GM06990 (cell line): ENCODE measurements at places on chromosomes 13 and 19.

DNA sequence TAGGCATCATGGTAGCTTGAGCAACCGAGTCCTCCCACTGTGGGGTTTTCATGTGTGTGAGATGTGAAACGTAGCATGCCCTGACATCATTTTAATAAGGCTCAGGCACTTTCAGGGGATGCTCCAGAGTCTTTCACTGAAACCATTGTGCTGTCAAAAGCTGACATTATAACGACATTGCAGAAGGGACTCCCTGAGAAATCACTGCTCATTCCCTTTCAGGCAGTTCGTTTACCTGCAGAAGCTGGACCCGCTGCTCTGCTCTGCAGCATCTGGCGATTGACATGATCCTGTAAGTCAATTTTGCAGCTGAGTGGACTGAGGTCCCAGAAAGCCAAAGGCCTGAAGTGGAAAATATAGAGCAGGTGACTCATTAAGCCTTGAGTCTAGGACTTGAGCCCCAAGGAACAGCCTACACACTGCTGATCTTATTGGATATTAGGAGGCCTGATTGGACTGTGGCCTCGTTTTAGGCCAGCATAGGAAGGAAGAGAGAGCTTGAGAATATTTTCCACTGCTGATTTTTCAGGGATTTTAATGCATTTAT is 54.0 kb upstream of the CNMD start:
- DNase-seq = no peak

GRCh38 chr19:647566-648284 is 8.0 kb downstream of the FGF22 start:
- peak; percentile 19 for DNase-seq

DNA sequence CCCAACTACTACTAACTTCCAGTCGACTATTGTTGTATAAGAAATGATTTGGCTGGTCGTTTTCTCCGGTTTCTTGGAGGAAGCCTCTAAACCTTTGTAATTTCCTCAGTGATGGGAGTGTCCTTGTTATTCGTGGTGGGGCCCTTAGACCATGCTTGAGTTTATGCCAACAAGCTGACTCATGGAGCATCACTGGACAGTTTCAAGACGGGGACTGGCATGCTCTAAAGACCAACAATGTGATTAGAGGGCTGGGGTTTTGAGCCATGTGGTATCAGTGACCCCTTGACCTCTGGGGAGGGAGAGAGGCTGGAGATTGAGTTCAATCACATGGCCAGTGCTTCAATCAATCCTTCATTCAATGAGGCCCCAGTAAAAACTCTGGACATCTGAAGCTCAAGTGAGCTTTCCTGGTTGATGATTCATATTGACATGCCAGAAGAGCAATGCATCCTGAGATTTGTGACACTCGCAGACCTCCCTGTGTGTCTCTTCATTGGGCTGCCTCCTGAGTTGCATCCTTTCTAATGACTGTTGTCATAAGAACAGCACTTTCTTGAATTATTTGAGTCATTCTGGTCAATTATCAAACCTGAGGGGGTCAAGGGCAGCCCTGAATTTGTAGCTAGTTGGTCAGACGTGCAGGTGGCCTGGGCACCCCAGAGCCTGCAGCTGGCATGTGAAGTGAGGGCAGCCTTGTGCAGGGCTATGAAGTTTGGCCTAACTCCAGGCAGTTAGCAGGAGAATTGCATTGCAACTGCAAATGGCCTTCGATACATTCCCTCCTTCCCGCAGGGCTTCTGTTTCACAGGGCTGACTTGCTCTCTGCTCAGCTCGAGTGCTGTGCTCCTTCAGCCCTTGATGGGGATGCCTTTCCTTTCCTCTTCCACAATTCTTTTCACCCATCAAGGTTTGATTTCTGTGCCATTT is 246.5 kb downstream of the FGF9 start:
- DNase-seq = no peak

DNA sequence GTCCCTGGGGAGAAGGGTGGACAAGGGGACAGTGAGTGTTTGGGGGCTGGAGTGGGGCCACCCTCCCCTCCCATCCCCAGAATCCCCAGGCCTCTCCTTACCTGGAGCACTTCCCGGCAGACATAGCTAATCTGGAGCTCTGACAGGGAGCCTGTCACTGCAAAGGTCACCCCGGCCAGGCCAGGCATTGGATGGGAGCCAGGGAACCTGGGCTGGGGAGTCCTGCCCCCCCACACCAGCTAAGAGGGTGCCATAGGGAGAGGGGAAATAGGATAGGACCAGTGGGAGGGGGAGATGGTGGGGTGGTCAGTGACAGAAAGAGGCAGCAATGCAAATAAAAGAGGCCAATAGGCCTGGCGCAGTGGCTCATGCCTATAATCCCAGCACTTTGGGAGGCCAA is 3.5 kb downstream of the MAP4K1 start:
- no peak for DNase-seq

DNA sequence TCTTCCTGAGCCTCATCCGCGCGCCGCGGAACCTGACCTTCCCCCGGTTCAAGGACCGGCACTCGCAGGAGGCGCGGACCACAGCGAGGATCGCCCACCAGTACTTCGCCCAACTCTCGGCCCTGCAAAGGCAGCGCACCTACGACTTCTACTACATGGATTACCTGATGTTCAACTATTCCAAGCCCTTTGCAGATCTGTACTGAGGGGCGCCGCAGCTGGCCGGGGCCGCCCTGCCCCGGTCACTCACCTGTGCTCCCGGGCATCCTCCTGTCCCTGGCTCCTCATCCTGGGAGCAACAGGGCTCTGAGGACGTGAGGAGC is 23.9 kb upstream of the KCTD15 start:
- DNase-seq = no peak

DNA sequence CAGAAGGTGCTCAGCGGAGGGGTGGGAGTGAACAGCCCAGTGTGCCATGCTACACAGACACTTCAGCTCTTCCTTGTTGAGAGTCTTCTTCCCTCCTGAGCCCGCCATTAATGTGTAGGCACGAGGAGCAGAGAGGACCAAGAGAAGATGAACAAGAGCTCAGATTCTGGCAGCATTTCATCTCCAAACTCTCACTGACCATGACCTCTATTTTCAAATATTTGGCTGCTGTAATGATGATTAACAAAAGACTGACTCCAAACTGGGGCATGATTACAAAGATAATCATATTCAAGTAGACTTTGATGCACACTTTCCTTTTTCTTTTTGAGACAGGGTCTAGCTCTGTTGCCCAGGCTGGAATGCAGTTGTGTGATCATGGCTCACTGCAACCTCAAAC is 236.5 kb downstream of the DCLK1 start:
- DNase-seq = no peak

- DNase-seq = no peak
Measured at GRCh38 chr13:111165241-111166010, 50.3 kb downstream of the ARHGEF7 start.

DNA sequence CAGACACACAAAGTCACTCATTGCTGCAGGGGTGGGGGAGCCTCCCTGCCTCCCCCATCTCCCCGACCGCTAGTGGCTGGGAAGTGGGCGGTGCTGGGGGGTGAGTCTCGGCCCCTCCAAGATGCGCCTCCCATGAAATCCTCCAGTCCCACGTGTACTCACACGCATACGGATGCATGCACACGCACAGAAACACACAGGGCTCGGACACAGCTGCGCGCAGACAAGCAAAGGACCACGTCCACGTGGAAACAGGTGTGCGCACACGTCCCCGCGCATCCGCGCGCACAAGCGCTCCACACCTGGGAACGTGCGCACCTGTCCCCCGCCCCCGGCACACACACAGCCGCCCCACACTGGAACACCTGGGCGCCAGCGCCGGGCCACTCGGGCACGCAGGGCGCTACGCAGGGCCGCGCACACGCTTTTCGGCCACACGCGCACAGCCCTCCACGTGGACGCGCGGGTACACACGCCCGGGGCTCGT is 687 bp downstream of the MATK start:
- DNase-seq = no peak

GRCh38 chr19:39825531-39826076 is 8.4 kb downstream of the DYRK1B start:
- DNase-seq = no peak

DNA sequence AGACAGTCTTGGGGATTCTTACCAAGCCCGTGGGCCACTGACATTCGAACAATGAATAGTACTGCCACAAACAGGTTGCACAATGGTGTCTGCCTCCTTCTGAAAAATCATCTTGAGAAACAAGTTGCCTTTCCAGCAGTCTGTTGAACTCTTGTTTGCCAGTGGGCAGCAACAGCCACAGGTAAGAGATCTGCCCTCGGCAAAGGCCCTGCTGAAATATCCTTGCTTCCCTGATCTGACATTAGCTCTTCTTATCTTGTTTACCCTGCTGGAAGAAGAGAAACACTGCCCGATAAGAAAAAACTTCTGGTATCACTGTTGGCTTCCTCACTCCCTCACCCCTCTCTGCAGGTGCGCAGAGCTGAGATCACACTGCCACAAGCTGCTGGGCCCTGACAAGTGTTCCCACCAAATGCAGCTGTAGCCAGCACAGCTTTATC is 2.0 kb downstream of the DOCK9 start:
- no peak for DNase-seq

- DNase-seq = no peak
Measured at GRCh38 chr13:34371645-34372395, 553.9 kb downstream of the RFC3 start.

GRCh38 chr13:29159871-29160270 is 339.7 kb downstream of the MTUS2 start:
- DNase-seq = no peak

DNA sequence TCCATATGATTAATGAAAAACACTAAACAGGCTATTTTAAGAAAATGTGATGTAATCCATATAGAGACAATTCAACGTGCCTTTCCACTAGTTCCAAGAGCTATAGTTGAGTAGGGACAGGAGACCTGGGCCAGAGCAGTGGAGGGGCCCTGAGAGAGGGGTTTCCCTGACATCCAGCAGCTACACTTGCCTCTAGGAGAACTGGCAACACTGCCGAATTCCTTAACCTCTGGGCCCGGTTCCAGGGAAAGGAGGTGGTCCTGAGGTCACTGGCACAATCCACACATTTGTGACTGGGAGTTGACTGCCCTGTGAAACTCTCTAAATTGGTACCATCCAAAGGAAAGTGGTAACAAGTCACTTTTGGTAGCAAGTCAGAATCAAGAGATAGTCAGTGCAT is 264.4 kb downstream of the DCLK1 start:
- no peak for DNase-seq

DNA sequence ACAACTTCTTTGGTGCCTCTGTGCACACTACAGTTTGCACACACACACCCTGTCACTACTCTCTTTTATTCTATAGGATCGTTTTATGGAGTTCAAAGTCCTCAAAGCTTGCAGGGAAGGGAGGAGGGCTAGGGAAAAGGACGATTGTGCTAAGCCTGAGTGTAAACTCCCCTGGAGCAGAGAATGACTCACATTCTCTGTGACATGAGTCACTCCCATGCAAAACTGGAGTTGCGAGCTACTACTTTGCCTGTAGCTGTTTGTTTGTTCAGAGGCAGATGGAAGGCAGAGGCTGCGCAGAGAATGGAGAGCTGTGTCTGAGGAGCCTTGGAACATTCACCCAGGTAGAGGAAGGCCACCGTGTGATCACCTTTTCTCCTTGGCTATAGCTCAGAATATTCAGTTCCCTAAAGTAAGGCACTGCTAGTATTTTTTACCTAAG is 80.5 kb upstream of the MBNL2 start:
- no peak for DNase-seq

- no peak for DNase-seq
Measured at GRCh38 chr19:31282346-31282745, 66.9 kb downstream of the TSHZ3 start.

GRCh38 chr13:27171827-27172494 is 350 bp upstream of the USP12 start:
- DNase-seq = peak; percentile 96

DNA sequence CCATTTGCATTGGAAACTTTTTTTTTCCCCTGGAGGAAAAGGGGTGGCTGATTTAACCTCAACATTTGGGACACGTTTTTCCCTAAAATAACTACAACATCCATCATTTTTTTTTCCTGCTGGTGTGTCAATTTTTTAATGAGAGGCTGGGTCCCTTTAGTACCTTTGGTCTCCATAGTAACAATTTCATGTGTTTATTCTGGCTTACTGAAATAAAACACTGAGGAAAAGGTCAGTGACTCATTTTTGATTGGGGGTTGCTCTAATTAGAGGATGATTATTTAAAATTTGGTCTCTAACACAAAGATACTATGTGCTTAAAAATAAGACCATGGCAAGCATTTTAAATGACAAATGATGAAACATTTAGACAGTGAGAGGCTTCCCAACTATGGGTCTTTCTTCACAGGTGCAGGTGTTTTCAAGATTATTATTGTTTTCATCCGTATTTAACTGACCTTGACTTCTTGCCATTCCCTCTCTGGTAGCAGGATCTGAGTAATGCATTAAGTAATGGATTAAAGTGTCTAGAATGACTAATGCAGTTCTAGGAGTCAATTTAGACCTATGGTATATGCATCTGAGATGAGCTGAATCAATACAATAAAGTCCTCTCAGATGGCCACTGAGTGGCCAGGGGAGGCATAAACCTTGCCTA is 406.4 kb downstream of the KCNRG start:
- no peak for DNase-seq

DNA sequence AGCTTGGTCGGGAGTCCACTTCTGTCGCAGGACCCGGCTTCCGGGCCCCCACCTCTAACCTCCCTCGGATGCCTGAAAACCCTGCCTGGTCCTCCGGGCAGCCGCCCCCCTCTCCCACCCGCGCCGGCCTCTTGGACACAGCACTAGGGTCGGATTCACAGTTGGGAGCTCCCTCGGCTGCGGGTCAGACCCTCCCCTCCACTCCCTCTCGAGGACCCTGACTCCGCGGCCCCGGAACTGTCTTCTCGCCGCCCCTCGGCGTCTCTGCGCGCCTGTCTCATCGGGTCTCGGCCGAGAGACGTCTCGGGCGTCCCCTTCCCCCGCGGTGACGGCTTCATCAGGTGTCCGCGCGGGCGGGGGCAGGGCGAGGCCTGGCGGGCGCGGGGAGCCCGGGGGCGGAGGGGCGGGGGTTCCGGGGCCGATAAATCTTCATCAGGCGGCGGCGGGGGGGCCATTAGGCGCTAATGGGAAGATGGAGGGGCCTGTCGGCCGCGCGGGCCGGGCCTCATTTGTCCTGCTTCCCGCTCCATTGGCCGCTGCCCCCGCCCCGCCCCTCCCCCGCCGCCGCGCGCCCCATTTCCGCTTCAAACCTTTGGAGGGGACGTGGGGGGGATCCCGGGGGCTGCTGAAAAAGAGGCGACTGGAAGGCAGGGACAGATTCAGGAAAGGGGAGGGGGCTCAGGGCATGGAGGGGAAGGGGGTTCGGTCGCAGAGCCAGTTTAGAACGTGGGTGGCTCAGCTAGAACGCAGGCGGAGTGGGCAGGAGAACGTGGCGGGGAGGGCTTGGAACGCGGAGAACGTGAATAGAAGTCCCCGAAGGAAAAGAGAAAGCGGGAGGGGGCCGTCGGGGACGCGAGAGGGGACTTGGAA is 11.8 kb upstream of the ERFL start:
- peak; percentile 65 for DNase-seq

GRCh38 chr19:55304980-55305379 is 20.2 kb downstream of the TMEM150B start:
- no peak for DNase-seq

GRCh38 chr19:8120636-8121480 is 28.5 kb downstream of the FBN3 start:
- DNase-seq = no peak

- DNase-seq = no peak
Measured at GRCh38 chr13:44583137-44583536, 7.0 kb upstream of the TSC22D1 start.
